ENCODE measurements at places on chromosomes 7 and 10.

DNA sequence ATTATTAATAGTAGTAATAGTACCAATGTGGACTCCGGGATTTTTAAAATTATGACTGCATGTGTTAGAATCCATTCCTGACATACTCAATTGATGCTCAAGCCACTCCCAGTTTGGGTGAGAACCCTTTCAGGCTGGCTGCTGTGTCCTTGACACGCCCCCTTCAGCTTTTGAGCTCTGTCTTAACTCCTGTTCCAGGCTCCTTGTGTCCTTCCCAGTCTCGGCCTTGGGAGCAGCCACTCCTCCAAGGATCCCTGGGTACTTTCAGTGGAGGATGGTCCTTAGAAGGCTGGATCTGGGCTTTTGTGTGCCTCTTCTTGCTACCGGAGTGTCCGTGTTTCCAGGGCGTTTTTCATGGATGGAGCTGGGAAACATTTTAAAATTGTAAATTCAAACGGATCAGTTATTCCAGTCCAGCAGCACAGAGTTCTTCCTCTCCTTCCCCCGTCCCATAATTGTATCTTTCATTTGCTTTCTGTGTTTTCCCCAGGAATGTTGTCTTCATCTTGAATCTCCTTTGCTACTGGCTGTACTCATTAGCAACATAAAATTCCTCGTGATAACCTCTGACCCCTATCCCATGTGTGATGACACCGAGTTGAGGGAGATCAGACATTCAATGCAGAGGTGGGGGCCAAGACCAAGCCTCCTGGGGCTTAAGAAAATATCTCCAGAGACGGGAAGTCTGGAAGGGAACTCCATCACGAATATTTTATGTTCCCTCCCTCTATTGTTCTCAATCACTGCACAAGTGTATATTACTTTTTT, 40.0 kb upstream of the PFKFB3 start:
- DNase-seq, result no peak

DNA sequence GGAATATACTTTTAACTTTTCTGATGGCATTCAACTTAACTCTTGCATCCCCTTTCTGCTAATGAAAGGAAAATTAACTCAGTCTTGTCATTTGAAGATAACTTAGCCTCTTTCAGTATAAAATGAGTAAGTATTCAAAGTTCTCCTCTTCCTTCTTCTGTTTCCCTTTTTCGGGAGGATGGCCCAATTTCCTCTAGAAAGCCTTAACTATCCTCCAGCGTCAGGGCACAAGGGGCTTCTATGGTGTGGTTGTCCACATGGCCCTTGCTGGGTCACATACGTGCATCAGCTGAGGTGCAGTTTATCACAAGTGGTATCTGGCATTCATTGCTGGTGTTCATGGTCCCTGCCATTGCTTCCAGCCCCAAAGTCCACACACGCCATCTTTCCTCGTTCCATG, 17.8 kb upstream of the GSAP start:
- DNase-seq, result no peak

DNA sequence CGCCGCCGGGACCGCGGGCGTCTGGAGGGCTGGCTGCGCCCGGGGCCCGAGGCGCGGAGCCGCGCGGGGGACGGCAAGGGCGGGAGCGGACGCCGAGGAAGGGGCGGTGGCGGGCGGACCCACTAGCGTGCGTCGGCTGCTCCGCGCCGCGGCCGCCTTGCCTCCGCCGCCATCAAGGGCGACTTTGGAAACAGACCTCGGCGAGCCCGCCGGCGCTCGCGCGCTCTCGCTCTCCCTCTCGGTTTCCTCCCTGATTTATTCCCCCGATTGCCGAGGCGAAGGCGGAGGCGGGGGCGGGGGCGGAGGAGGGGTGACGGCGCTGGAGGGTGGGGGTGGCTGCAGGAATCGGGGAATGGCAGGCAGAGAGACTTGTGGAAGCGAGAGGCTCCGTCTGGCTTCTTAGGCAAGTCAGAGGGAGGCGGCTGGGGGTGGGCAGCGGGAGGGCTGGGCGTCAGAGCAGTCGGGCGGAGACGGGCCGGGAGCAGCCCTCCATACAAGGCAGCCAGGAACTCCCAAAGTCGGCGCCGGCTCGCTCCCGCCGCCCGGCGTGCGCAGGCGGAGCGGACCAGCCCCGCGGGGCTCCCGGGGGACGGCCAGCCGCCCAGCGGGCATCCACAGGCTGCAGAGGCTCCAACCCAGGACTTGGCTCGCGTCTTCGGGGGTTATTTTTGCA, at the start of gene CACNA2D1:
TSS of gene CACNA2D1 (minus strand) at position 231 of the 673 bp plus-strand sequence.
- no peak for DNase-seq

- no peak for DNase-seq
Observed at GRCh38 chr10:15346440-15347141, 24.5 kb downstream of the FAM171A1 start.

DNA sequence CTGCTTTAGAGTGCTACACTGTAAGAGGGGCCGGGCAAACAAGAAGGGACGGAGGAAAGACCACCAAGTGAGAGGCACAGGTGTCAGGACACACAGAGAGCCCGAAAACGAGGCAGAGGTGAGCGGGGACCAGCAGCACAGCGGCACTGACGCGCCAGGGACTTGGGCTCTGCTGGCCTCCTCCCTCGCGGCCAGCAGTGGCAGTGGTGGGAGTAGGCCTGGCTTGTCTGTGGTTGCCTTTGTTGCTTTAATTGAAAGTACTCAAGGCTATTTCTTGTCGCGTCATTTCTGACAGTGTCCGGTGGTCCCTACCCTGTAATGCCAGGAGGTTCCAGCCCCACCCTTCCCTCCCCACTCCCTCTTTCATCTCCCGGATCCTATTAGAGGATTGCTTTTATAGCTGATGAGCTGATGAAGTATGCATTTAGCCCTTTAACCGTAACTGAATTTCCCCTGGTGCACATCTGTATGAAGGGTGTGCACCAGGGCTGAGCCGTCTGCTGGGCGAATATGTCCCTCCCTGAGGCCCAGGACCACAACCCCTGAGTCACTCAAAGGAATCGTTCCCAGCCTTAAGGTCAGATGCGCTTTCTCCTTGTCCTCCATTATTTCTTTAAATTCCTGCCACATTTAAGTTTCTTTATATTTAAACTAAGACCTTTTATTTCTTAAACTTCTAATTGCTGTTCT, 39.5 kb upstream of the FAM20C start:
- DNase-seq, result no peak

GRCh38 chr10:17232276-17232960, 4.4 kb downstream of the VIM start:
- DNase-seq, result no peak

- no peak for DNase-seq
Observed at GRCh38 chr10:14349081-14349480, 18.4 kb upstream of the FRMD4A start.

GRCh38 chr10:5252177-5253037, 55.8 kb downstream of the AKR1C4 start:
- DNase-seq, result no peak

- DNase-seq, result no peak
Observed at GRCh38 chr7:141956084-141956483, 9.3 kb upstream of the CLEC5A start.

GRCh38 chr10:90462749-90463470, 394.9 kb downstream of the HTR7 start:
- no peak for DNase-seq

DNA sequence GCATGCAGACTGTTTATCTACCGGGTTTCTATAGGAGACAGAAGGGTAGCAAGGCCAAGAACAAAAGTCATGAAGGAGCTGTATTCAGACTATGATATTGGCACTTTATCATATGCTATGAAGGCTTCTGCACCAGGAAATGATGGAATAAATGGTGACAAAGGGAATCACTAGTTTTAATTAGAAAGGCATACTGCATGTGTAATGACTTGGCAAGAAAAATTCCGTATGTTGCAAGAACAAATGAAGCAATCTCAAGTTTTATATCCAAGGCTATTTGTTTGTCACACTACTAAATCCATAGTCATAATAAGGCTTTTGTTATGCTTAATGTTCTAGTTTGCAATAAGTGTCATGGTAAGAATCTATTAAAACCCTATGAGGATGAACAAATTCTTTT, 230.9 kb downstream of the ZEB1 start:
- no peak for DNase-seq

DNA sequence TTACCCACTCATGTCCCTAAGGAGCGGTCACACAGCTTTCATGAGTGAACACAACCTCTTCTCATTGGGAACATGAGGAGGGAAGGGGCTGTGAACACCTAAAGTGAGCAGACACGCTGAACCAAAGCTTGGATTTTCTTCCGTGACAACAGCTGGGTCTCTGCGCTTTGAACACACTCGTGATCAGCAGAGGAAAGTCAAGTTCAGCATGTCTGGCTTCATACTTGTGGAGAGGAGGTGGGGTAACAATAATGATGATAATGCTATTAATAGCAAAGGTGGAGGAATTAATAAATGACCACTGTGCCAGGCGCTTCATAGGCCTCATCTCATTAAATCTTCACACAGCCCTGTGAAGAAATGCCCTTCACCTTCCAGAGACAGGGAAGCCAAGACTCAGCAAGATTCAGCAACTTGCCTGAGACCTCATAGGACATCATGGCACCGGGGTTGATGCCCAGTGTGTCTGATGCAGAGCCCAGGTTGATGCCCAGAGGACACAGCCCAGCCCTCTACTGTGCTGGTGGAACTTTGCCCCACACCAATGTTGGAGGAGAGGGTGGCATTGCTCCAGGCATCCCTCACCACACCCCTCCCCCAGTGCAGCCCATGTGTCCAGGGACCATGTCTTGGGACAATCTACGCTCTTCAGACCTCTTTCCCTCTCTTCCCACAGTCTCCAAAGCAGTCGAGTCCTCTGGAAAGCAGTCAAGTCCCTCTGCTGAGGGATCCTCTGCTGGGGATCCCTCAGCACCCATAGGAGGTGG, 40.6 kb downstream of the GSDME start:
- DNase-seq, result no peak

Data from natural killer cell (primary cell).